Purkinje cell (primary cell): ENCODE measurements at places on chromosomes 3 and 15. TPM values are rescaled to one million over a fixed set of nuclear protein-coding genes. Genes with fewer than 3 reads are reported as not detected.

NANOGP8 gene
- not detected in 2 replicates for polyA plus RNA-seq

AGBL1 gene
- not detected in 2 replicates for polyA plus RNA-seq

EFCAB12 gene
- 0.76 TPM in 1 of 2 replicates, not detected in the other for polyA plus RNA-seq

PLCL2 gene
- polyA plus RNA-seq: 0.77 and 3.1 TPM in 2 replicates

LCMT2 gene
- polyA plus RNA-seq: 1.9 and 3.5 TPM in 2 replicates

DPPA4 gene
- not detected in 2 replicates for polyA plus RNA-seq

ACAD11 gene
- polyA plus RNA-seq: 2.2 and 4.2 TPM in 2 replicates

INSYN1 gene
- 1.6 and 3.0 TPM in 2 replicates for polyA plus RNA-seq

DNAH12 gene
- 0.77 TPM in 1 of 2 replicates, not detected in the other for polyA plus RNA-seq

LYZL4 gene
- polyA plus RNA-seq: not detected in 2 replicates

HESX1 gene
- polyA plus RNA-seq: 3.5 TPM in 1 of 2 replicates, not detected in the other

ST3GAL6 gene
- 39.4 and 46.5 TPM in 2 replicates for polyA plus RNA-seq

CTNNB1 gene
- polyA plus RNA-seq: 381 and 462 TPM in 2 replicates

IL20RB gene
- not detected in 2 replicates for polyA plus RNA-seq

TEX55 gene
- not detected in 2 replicates for polyA plus RNA-seq

ACAN gene
- polyA plus RNA-seq: not detected in 2 replicates

PSTPIP1 gene
- not detected in 2 replicates for polyA plus RNA-seq

DPPA2 gene
- polyA plus RNA-seq: not detected in 2 replicates

EPHB1 gene
- 1.4 and 1.5 TPM in 2 replicates for polyA plus RNA-seq

CYP1A1 gene
- not detected in 2 replicates for polyA plus RNA-seq

CRYGS gene
- 1.8 and 3.2 TPM in 2 replicates for polyA plus RNA-seq

GOLGA6D gene
- not detected in 2 replicates for polyA plus RNA-seq

IMP3 gene
- 24.8 and 52.7 TPM in 2 replicates for polyA plus RNA-seq

EPHA3 gene
- 3.9 and 7.2 TPM in 2 replicates for polyA plus RNA-seq

UBAP1L gene
- 2.3 and 2.7 TPM in 2 replicates for polyA plus RNA-seq

CAPN3 gene
- polyA plus RNA-seq: 1.1 and 1.5 TPM in 2 replicates

MYLK gene
- polyA plus RNA-seq: 5.7 and 7.8 TPM in 2 replicates

ZNF654 gene
- 16.2 and 18.5 TPM in 2 replicates for polyA plus RNA-seq

GHSR gene
- not detected in 2 replicates for polyA plus RNA-seq
